ENCODE measurements at places on chromosomes 4 and X.
A peak's percentile ranks its signal among the peaks of the same experiment; 100 is the strongest.

DNA sequence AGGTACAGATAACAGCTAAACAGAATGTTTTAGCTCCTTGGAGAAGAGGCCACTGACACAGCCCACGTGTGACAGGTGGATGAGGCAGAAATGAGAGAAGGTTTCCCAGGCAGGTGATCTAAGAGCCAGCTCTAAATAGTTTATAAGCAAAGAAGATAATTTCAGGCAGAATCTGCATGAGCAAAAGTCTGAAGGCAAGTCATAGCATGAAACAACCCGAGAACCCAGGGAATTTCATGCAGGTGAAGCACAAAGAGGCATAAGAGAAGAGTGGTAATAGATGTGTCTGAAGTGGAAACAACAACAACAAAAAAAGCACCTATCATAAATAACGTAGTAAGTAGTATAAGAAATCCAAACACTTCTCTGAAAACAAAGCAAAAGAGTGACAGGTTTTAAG is 275.8 kb upstream of the CPEB2 start:
- no peak for ATAC-seq

GRCh38 chr4:94346541-94346940 is 3.9 kb upstream of the HPGDS start:
- no peak for ATAC-seq

DNA sequence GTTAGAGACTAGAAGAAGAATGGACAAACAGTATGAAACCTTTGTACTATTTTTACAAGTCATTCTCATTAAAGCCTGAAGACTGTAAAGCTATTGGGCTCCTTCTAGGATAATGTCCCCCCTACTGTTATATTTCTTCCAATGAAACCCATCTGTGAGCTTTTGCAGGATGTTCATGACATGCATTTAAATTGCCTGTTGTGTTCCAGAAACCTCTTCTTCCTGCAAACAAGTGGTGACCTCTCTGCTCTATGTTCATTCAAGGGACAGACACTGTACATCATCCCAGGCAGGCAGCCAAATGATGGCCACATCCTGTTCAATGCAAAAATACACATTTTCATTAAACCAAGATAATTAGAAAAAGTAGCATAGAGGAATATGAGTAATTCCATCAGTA is 128.0 kb downstream of the C4orf33 start:
- no peak for ATAC-seq

DNA sequence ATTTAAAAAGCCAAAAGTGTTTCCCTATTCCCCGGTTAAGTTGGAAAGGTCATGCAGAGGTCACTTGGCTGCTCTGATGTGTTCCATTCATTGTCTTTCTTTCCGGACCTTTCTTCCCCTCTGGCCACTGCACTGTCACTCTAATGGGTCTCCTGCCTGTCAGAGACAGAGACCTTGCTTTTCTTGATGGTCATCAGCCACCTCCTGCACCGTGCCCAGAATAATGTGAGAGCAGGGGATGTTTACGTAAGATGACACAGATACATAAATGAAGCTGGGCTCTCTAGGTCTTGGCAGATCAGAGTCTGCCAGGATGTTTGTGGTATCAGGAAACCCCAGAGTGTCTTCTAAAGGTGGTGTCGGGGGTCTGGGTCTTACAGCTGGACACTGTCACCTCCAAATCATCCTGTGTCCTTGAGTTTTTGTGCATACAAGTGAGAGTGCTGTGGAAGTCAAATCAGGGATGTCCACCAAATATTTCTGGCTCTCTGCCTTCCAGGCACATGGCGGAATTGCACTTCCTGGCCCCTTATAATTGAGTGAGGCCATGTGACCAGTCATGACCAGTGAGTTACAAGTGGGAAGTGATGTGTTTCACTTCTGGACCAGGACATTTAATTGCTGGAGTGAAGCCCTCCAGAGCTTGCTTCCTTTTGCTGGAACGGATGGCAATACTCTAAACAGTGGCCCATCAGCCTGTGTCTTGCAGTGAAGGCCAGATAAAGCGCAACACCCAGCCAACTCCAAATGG is 130.6 kb upstream of the ATP6AP2 start:
- ATAC-seq = no peak

- no peak for ATAC-seq
Observed at GRCh38 chrX:67555578-67556203, 11.9 kb downstream of the AR start.

- ATAC-seq = no peak
Observed at GRCh38 chrX:117539090-117539418, 577.6 kb downstream of the KLHL13 start.

DNA sequence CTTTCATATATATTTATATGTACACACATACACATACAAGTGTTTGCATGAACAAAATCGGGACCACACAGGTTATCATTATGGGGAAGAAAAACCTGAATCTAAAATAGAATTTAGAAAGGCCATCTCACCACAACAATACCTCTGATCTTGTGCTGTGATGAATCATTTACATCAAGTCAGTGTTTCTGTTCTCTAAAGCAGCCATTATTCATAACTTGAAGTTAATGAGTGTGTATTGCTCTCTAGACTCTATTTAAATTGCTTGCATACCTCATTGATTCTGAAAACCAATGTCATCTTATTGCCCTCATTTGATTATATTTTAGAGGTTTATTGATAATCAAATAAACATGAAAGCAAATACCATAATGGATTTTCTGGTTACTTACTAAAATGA is 71.6 kb downstream of the FAM114A1 start:
- peak; percentile 92 for ATAC-seq

Measured in stimulated activated memory B cell treated with anti-CD40 and anti-IgM and Interleukin-4, amounts not matched to agents 10 μg/mL and 1 μg/mL and 100 μg/mL, for 72 hours (primary cell).